Ureter (tissue), 1 donor: ENCODE measurements at places on chromosomes 11 and 22.

- no peak for DNase-seq
Observed at GRCh38 chr11:16969010-16969999, 44.9 kb downstream of the PLEKHA7 start.

- DNase-seq = no peak
Observed at GRCh38 chr11:18000760-18001159, 12.1 kb downstream of the SERGEF start.

- no peak for DNase-seq
Observed at GRCh38 chr22:50188356-50188755, 2.6 kb downstream of the TRABD start.

DNA sequence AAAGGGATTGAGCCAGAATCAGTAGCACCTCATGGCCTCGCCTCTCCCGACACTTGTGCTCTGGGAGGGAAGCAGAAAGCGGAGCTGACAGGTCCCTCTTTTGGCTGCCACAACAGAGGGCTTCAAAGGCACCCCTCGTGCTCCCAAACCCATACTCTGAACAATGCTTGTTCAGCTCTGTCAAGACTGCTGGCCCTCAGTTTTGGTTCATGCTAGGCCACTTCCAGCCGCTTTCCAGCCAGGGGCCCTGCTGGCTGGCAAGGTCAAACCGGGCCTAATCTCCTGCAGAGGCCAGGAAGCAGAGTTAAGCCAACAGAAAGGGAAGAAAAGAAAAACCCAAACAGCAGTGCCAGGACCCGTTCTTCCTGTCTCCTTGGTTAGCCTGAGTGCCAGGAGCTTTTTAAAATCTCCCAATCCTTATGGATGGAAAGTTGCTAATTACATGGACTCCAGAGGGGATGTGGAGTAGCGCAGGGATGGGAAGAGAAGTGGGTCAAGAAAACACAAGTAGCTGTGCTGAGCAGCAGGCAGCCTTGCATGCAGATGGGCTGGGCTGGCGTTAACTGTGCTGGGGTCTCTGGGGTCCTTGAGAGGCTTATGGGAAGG is 150.6 kb downstream of the GRIK4 start:
- DNase-seq = no peak

DNA sequence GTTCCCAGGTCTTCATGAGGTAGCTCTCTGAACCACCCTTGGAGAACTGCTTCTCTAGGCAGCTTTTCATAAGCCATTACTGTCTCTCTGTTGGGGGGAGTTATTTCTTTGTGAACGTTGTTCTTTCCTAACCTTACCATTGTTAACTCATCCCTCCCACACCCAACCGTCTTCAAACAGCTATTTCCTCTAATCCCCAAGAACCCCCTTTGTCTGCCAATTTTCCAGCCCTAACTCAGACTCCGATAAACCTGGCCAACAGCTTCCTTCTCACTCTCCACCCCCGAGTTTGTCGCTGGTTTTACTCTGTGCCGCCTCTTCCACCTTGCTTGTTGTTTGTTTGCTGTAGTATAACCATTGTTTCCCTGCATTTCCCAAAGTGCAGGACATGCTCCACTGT is 131.5 kb downstream of the CCDC34 start:
- no peak for DNase-seq
